Fibroblast of gingiva (primary cell): ENCODE measurements at places on chromosomes 11 and 22.

DNA sequence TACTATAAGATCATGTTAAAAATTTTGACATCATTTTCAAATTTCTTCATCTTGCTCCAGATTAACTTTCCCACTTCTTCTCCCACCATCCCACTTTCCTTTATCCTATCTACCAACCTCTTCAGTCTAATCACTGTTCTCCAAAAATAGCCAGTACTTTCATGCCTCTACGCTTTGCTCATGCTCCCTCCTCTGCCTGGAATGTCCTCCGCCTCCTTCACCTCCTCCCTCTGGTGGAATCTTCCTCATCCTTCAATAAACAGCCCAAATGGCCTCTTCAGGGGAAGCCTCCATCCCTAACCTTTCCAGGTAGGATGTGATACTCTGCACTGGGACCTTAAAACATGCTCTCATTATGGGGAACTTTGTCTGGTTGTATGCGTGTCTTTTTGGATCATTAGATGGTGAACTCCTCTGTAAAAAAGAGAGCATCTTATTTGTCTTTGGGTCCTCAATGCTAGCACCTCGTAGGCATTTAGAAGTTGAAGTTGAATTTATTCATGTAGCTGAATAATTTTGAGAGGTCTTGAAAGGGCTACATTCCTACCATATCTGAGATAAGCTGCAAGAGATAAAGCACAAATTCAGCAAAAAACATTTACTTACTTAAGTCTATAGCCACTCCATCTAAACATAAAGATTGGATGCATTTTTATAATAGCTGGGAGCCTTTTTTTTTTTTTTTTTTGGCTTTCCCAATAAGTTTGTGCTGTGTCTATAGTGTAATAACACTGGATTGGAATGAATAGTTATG lies 8.0 kb upstream of the CSRP3 start:
- no peak for DNase-seq

DNA sequence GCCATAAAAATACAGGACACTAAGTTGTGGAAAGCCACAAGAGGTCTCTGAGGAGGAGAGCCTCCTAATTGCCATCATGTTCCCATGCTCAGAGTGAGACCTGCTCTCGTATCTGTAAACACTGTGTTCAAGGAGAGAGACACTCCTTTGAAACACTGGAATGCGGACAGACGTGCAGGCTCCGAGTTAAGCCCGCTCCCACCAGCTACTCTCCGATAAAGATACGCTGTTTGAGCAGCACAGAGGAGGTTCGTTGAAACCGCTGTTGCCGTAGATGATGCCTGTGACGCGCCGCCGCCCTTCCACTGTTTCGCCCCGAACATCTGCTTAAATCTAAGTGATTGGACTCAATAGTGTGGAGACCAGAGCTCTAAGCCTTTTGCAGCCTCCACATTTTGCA lies 25.1 kb downstream of the NUP50 start:
- DNase-seq = no peak

- DNase-seq = no peak
Measured at GRCh38 chr22:46185283-46185682, 35.0 kb downstream of the PPARA start.

DNA sequence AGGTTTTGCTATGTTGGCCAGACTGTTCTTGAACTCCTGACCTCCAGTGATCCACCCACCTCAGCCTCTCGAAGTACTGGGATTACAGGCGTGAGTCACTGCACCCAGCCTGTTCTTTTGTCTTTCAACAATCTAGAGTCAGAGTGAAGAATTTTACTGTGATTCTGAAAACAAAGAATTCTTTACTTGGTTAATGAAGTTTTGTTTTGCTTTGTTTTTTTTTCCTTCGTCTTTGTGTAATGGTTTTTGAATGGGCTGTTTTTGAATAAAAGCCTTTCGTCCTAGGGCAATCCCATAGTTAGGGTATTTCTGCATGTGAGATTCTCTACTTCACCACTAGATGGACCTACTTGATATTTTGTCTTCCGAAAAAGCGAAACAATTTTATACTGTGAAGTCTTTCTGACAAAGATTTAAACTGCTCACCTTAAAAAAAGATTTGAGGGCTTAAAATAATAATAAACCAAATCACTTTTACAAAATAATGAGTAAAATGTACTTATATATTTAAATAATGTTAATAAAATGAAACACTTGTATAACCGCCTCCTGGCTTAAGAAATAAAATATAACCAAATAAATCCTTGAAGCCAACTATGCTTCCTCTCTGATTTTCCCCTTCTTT lies 43.4 kb upstream of the SC5D start:
- peak; percentile 33 for DNase-seq

DNA sequence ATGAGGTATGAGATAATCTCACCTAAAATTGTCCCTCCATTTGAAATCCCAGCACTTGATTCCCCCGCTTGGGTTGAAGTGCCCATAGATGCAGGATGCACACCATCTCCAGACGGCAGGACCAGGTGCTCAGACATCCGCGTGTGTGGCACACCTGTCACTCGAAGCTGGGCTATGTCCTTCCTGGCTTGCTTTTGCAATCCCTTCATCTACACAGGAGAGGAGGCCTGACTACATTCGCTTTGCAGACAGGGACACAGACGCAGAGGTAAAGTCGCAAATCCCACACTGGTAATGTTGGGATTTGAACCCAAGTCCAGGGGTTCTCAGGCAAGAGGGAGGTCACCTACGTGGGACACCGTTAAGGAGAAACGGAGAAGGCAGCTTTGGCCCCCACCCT lies 7.2 kb upstream of the CYTH4 start:
- no peak for DNase-seq

GRCh38 chr11:78319453-78319955 lies 98.1 kb downstream of the GAB2 start:
- peak; percentile 5 for DNase-seq

GRCh38 chr11:110971140-110971539 lies 258.9 kb upstream of the ARHGAP20 start:
- peak; percentile 31 for DNase-seq

GRCh38 chr11:92948116-92948515 lies 21.3 kb upstream of the MTNR1B start:
- DNase-seq = no peak

DNA sequence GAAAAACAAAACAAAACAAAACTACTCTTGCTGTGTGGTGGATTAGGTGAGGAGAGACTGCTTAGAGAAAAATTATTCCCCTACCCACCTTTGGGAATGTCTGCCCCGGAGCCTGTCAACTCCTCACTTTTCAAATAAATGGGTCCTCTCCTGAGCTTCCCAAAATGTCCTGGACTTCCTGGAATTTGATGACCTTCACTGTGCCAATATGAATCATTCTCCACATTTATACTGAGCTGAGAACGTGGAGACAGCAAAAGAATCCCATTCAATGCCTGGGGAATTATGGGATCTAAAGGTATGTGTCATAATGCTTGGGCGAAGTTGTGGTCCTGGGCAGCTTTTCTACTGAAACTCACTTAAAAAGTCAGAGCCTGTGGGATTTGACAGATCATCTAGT lies 136.8 kb downstream of the KIF18A start:
- DNase-seq = no peak

- no peak for DNase-seq
Measured at GRCh38 chr11:87840786-87841185, 334.5 kb downstream of the RAB38 start.

DNA sequence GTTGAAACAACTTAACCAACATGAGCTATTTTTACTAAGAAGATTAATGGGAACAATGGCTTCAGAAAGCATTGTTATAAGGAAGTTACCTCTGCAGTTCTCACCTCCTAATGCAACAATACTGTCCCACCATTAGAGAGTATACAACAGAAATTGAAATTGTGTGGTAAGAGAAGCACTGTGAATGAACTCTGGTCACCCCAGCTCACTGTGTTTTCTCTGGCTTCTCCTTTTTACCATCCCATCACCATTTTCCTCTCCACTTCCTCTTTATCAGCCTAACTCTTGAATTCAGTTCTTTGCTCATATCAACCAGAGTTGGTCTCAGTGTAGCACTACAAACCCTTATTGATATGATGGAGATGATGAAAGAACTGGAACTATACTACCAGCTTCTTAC lies 138.0 kb upstream of the POU2AF2 start:
- no peak for DNase-seq

GRCh38 chr11:25396847-25397246 lies 900.0 kb downstream of the LUZP2 start:
- DNase-seq = no peak

GRCh38 chr11:23263466-23263865 lies 403.2 kb upstream of the CCDC179 start:
- no peak for DNase-seq

- DNase-seq = no peak
Measured at GRCh38 chr11:58597486-58598144, 18.8 kb downstream of the ZFP91 start.

DNA sequence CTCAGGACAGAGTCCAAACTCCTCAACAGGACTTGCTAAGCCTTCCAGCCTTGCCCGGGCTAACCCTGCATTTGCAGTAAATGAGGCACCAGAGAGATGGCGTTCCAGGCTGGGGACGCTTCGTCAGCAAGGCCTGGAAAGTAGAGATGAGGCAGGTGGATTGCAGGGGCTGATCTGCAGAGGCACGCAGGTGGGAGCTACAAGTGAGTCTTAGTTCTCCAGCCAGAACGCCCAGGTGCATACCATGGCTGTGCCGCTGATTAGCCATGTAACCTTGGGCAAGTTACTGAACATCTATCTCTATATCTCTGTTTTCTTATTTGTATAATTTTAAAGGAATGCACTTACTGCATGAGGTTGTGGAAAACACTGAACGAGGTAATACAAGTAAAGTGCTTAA lies 52.7 kb upstream of the BARX2 start:
- no peak for DNase-seq

DNA sequence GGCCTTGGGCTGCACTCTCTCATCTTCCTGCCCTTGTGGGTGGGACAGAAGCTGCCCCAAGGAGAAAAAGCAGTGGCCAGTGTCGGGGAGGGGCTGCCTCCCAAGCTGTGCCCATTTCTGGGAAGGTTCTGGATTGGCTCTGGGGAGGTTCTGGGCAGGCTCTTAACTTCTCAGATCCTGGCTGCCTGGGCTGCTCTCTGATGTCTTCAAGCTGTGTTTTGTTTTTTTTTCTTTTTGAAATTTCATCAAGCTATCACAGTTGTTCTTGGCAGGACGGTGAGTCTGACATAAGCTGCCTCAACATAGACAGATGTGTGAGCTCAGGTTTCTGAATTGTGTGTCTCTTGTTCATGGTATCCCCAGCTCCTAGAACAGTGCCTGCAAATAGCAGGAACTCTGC lies 1032.0 kb downstream of the BRD1 start:
- no peak for DNase-seq
